ENCODE measurements at places on chromosomes 11 and 22. TPM values are rescaled to one million over a fixed set of nuclear protein-coding genes. Genes with fewer than 3 reads are reported as not detected.
A peak's percentile ranks its signal among the peaks of the same experiment; 100 is the strongest.

TREH gene
- not detected for total RNA-seq

OR2AT4 gene
- not detected for total RNA-seq

GAS2 gene
- 1.6 TPM for total RNA-seq

NARS2 gene
- total RNA-seq: 13.0 TPM

CHEK2 gene
- total RNA-seq: 8.6 TPM

MS4A15 gene
- total RNA-seq: not detected

SESN3 gene
- 35.3 TPM for total RNA-seq

GRCh38 chr11:27363576-27364117 is 632 bp upstream of the CCDC34 start:
- no peak for DNase-seq

- DNase-seq: no peak
Measured at GRCh38 chr11:63892228-63892627, 24.7 kb downstream of the RCOR2 start.

DNA sequence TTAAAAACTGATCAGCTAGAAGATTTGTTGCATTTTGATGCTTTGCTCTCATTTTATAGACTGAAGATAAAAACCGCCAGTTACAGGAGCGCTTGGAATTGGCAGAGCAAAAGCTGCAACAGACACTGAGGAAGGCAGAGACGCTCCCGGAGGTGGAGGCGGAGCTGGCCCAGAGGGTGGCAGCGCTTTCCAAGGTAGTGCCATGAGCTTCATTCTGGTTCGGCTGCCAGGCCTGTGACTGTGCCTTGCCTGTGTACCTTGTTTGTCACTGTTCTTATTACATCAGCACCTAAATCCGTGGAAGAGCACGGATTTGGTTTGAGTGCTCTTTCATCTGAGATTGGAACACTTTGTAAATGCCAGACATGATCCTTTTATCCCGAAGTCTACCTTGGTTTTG is 61.4 kb downstream of the PPFIA1 start:
- DNase-seq: no peak

GRCh38 chr11:2444821-2445745 is at the start of gene KCNQ1:
Gene KCNQ1 (plus strand): TSS chr11:2445008. CDS start chr11:2445099, 91 bp downstream.
- peak; percentile 55 for DNase-seq

DNA sequence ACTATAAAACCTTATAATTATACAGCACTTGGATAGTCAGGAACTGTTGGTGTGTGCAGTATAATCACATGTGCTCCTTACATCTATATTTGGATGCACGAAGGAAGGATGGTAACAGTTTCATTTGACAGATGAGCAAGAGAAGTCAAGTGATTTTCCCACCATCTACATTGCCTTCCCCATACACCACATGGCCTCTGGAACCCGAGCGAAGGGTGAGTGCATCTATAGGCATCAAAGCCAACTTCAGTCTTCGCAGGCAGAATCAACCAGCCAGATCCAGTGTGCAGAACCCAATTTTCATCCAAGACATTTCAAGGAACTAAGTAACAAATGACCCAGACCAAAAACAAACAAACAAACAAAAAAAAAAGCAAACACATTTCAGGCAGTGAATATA is 85.1 kb upstream of the BLID start:
- no peak for DNase-seq

DNA sequence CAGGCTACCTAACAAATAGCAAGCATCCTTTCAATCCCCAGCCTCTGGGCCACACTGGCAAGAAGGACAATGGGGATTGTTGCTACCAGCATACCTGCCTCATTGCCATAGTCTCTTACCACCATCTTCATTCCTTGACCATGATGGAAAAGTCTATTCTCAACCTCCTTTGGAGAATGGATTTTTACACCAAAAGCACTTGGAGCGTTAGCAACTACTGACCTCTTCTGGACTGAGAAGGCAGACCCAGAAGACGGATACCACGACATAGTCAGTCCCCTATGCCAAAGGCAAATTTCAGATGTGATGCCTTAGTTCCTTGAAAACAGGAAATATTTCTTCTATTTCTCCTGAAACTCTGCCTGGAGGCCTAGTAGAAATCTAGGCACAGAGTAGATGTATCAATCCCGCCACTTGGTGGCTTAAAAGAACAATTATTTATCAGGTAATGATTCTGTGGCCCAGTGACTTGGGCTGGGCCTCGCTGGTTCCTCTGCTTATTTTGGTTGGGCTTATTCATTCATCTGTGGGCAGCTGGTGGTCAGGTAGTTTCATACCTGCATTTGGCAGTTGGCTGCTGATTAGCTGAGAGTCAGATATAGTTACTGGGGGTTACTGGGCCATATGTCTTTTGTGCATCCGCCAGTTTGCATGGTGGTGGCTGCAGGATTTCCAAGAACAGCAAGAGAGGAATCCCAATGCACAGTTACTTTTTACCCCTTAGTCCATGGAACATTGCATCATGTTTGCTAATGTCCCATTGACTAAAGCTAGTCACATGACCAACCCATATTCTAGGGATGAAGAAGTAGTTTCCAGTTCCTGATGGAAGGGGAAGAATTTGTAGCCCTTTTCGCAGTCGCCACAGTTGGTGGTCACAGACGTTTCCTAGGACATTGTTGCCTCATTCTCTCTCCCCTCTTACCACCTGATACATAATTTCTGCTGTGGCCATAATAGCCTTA is 75.2 kb downstream of the DHCR7 start:
- DNase-seq: peak; percentile 35

DNA sequence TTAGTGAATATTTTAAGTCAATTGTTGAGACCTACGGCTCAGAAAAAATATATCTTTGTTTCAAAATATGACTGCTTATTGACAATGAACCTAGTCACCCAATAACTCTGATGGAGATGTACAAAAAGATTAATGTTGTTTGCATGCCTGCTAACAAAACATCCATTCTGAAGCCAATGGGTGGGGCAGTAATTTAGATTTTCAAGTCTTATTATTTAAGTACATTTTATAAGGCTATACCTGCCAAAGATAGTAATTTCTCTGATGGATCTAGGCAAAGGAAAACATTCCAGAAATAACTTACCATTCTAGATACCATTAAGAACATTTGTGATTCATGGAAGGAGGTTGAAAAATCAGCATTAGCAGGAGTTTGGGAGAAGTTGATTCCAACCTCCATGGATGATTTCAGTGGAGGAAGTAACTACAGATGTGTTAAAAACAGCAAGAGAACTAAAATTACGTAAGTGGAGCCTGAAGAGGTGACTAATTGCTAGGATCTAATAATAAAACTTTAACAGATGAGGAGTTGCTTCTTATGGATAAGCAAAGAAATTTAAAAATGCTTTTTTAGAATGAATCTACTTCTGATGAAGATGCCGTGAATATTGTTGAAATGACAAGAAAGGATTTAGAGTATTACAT is 26.4 kb upstream of the OR8D2 start:
- no peak for DNase-seq

- DNase-seq: peak; percentile 79
Measured at GRCh38 chr11:62104816-62105653, 18.8 kb upstream of the INCENP start.

GRCh38 chr11:114880442-114880841 is 202.1 kb downstream of the NXPE2 start:
- peak; percentile 29 for DNase-seq

DNA sequence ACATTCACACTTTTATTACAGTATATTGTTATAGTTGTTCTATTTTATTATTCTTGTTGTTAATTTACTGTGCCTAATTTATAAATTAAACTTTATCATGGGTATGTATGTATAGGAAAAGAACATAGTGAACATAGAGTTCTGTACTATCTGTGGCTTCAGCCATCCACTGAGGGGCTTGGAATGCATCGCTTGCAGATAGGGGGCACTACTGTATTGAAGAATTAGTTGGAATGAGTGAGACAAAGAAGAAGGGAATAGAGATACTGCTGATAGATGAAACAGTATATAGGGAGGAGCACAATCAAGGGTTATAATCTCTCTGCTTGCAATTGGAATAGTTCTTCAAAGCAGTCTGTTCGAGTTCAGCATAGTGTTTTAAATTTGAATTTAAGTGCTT is 432.2 kb downstream of the RAB38 start:
- no peak for DNase-seq

DNA sequence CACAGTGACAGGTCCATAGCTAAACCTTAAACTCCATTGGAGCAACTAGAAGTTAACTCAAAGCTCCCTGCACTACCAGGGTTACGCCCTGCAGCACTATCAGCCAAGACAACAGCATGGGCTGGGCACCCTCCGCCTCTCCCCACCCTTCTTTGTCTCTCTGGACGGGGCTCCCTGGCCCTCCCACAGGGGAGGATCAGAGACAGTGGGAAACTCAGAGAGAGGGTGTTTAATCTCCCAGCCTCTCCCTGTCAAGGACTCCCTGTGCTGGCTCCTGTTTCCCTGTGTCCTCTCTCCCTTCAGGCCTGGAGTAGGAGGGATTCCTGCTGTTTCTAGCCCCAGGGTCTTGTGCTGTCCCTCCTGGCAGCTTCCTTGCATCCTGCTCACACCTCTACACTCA is 56.9 kb upstream of the CSNK2A3 start:
- DNase-seq: no peak

DNA sequence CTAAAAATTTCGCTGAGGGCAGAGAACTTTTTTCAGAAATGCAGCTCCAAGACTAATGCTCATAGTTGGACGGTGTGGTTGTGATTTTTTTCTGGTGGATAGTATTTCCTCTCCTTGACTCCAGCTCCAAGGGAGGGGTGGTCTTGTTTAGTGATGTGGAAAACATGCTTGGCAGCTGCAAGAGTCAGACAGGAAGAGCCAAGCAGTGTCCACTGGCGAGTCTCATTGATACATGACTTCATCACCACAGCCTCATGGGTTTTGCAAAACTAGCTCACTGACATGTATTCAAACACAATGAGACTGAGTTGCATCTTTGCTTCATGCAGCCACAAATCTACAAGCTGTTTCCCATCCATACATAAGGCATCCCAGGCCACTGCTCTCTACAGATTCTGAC is 7.3 kb upstream of the KCNJ1 start:
- DNase-seq: peak; percentile 52
